ENCODE measurements at places on chromosomes 5 and 9. TPM values are rescaled to one million over a fixed set of nuclear protein-coding genes. Genes with fewer than 3 reads are reported as not detected.

PCDHGB4 gene
- 5.8 TPM for total RNA-seq

SOHLH1 gene
- total RNA-seq: not detected

NME5 gene
- total RNA-seq: 4.9 TPM

WNT8A gene
- not detected for total RNA-seq

CDH9 gene
- not detected for total RNA-seq

RALGPS1 gene
- 17.7 TPM for total RNA-seq

GNAQ gene
- 12.2 TPM for total RNA-seq

PCDHAC2 gene
- 0.48 TPM for total RNA-seq

CBY3 gene
- not detected for total RNA-seq

WDR70 gene
- total RNA-seq: 17.8 TPM

ABCA1 gene
- total RNA-seq: 12.1 TPM

FAM221B gene
- not detected for total RNA-seq

PCDHGC3 gene
- 17.1 TPM for total RNA-seq

STC2 gene
- 9.6 TPM for total RNA-seq

TLR4 gene
- total RNA-seq: 15.6 TPM

SLIT3 gene
- total RNA-seq: 12.5 TPM

C9 gene
- not detected for total RNA-seq

BARHL1 gene
- not detected for total RNA-seq

NR5A1 gene
- total RNA-seq: not detected

STPG3 gene
- 1.3 TPM for total RNA-seq

LURAP1L gene
- 2.2 TPM for total RNA-seq

ECM2 gene
- 5.6 TPM for total RNA-seq

GMCL2 gene
- not detected for total RNA-seq

TAF1L gene
- total RNA-seq: not detected

PLAC8L1 gene
- not detected for total RNA-seq

DDX46 gene
- 26.3 TPM for total RNA-seq

NMUR2 gene
- total RNA-seq: not detected

XPA gene
- 5.8 TPM for total RNA-seq

SLC27A4 gene
- total RNA-seq: 19.0 TPM

FRMD3 gene
- 93.2 TPM for total RNA-seq

MFAP3 gene
- 27.2 TPM for total RNA-seq

GPR21 gene
- not detected for total RNA-seq

IFNA6 gene
- not detected for total RNA-seq

TUSC1 gene
- total RNA-seq: 12.0 TPM

LMX1B gene
- total RNA-seq: 0.70 TPM

SPINK13 gene
- not detected for total RNA-seq
